Amygdala (tissue), 56 donors: ENCODE measurements at places on chromosomes 13 and 19.

GRCh38 chr19:11541238-11541637 is 2.6 kb downstream of the CNN1 start:
- DNase-seq: no peak

GRCh38 chr13:75091718-75092117 is 390.3 kb downstream of the TBC1D4 start:
- DNase-seq: no peak

GRCh38 chr19:51326216-51327065 is 15.0 kb downstream of the IGLON5 start:
- no peak for DNase-seq

GRCh38 chr13:34263681-34264080 is 445.7 kb downstream of the RFC3 start:
- DNase-seq: no peak

- DNase-seq: no peak
Observed at GRCh38 chr13:40113643-40114304, 458.3 kb downstream of the COG6 start.

DNA sequence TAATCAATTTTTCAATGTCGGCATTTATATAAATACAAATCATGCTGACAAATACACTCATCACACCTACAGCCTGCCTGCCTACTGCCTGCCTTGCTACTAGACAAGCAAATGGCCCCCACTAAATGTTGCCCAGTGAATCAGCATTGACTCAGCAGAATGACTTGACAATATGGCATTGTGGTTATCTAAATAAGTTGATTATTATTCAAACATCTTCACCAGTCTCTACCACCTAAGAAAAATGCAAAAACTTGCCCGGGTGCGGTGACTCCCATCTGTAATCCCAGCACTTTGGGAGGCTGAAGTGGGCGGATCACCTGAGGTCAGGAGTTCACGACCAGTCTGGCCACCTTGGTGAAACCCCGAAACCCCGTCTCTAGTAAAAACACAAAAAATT is 296.1 kb downstream of the PCDH9 start:
- no peak for DNase-seq

DNA sequence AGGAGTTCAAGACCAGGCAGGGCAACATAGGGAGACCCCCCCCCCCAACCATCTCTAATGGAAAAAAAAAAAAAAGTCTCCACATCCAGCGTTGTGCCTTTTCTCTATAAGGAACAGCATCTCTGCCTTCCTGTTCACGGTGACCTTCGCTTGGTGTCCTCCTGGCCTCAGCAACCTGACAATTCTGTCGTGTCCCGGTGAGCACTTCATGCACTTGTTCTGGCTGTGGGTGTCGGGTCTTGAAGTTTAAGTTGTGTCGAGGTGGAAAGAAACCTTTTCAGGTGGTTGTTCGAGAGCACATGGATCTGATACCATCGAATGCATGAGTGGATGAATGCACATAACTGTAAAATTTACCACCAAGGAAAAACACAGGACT is 594 bp downstream of the ZNF559 start:
- DNase-seq: no peak

GRCh38 chr13:95470574-95471366 is 81.8 kb upstream of the CLDN10 start:
- no peak for DNase-seq

DNA sequence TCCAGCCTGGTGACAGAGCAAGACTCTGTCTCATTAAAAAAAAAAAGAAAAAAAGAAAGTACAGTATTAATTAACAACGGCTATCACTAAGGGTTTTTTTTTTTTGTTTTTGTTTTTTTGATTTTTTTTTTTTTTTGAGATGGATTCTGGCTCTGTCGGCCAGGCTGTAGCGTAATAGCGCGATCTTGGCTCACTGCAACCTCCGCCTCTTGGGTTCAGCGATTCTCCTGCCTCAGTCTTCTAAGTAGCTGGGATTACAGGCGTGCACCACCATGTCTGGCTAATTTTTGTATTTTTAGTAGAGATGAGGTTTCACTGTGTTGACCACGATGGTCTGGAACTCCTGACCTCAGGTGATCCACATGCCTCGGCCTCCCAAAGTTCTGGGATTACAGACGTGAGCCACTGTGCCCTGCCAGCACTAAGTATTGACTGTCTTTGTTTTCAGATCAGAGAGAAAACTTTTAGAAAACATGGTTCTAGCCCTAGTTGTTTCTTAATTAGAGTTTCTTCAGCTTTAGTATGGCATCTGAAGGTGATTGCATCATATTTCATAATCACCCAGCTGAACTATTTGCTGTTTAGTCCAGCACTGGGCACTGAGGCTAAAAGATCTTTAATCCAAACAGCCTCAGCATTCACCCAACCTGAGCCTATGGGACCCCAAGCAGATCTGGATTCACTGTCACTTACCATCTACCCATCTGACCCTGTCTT is 2.7 kb upstream of the GATAD2A start:
- no peak for DNase-seq

DNA sequence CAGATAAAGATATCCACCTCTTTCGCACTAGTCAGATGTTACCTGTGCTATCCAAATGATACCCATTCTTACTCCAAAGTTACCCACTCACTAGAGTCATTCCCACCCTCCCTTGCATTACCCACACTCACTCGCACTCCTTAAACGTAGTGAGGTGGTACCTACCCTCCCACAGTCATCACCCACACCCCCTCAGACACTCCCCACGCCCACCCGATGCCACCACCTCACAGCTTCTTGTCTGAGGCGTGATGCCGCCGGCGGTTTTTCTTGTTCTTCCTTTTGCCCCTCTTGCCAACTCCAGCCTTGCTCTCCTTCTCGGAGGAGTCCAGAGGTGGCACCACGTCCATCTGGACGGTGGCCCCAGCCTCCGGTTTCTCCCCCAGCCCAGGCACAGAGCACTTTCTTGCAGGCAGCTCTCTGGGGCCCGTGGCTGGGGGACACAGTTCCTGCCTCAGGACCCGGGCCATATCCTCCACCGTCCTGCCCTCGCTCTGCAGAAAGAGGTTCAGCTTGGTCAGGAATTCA is 1.2 kb downstream of the PNMA8C start:
- DNase-seq: no peak

DNA sequence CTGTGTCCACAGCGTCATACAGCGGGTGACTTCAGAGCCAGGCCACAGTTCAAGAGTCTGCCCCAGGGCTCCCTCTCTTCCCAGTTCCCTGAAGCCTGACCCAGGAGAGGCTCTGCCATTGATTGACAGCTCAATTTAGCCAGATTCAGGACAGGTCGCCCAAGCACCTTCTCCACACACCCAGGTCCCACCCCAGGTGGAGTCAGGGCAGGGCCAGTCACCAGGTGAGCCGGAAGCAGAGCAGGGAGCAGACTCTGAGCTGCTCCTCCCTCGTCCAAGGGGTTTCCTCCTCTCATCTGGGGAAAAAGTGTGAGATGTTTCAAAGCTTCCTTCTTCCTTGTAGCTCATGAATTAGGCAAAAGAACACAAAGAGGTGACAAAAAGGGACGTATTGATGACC is 5.6 kb downstream of the CEACAM7 start:
- DNase-seq: no peak

GRCh38 chr13:53041968-53042516 is 13.4 kb downstream of the OLFM4 start:
- DNase-seq: no peak

- no peak for DNase-seq
Observed at GRCh38 chr13:23586336-23586735, 16.1 kb downstream of the TNFRSF19 start.

DNA sequence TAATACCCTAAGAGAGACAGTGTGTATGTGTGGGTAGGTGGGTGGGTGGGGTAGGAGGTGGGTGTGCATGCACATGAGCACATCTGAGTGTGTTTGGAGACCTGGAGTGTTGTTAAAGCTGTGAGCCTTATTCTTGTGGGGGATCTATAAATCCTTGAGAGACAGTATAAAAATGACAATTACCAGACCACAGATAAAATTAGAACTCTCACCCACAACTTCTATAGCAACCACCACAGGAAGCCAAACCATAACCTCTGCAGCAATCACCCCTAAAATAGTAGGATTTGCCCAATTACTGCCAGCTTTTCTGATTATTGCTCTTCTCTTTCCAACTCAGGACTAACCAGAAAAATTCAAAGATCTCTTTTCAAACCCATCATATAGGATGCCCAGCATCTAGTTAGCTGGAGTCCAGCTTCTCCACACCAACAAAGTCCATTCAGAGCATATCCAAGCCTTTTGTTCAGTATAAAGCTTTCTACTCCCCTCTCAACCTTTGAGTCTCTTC is 93.4 kb upstream of the SLITRK1 start:
- DNase-seq: no peak

GRCh38 chr13:97976610-97977521 is 23.4 kb downstream of the IPO5 start:
- no peak for DNase-seq

DNA sequence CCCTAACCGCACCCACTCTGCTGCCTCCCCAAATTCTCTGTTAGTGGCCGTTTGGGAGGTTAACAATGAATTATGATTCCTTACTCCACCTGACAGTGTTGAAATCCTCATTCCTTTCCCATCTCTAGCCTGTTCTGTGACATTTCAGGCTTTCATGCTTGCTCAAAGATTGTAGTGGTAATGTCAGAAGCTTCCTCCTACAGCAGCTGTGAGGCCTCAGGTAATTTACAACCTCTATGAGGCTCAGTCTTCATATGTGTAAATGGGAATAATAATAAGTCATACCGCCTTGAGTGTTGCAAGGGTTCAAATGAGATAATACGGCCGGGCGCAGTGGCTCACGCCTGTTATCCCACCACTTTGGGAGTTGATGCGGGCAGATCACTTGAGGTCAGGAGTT is 977 bp upstream of the SLC1A5 start:
- no peak for DNase-seq

GRCh38 chr19:12261554-12261953 is 33.1 kb downstream of the ZNF44 start:
- no peak for DNase-seq

GRCh38 chr19:48480558-48481500 is 11.7 kb downstream of the CYTH2 start:
- peak; percentile 44 for DNase-seq

DNA sequence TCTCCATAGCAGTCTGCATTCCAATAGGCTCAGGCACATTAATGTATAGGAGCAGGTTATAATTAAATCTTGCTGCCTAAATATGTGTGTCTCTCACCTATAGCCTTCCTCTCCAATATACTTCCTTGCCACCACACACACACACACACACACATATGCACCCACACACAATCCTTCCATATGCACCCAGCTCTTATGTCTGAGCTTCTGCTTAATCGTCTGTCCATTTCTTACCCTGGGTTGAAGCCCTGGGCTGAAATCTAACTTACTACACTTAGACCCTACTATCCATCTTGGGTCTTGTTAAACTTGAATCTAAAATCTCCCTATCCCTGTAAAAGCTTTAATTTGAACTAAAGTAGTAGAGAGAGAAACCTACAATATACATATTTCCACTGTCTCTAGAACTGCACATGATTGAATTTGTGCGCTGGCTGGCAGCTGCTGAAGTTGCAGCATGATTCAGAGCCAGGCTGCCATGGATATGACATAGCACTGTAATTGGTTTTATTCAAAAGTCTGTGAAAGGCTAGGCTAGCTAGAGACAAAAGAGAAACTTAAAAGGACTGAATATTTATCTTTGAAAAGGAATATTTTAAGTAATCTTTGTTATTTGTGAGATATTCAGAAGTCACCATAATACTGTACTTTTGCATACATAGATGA is 25.7 kb upstream of the FREM2 start:
- no peak for DNase-seq

DNA sequence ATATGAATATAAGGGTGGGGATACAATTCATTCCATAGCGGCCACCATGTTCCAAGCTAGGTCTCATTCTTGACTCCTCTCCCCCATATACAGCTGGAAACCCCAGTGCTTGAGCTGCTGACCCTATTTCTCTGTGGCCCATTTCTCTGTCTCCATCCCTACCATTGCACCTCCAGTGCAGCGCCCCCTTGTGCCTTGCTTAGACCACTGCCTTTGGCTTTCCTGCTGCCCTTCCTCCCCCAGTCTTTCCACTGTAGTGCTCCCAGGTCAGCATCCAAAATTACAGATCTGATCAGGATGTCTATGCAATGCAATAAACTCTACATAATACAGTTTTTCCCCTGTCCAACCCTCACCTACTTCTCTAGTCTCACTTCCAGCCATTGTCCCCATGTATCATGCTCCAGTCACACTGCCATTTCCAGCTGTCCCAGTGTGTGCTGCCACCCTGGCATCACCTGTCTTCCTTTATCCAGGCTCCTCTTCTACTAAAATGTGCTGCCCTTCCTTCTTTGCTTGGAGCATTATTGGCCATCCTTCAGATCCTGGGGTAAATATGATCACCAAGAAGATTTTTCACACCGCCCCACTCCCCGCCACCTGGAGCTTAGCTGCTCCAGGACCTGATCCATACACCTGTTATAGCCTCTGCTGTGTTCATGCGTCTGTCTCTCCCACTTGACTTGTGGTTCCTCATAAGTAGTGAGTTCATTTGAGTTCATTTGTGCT is 199.4 kb upstream of the IPO5 start:
- no peak for DNase-seq

GRCh38 chr19:28706693-28707092 is 506.3 kb downstream of the UQCRFS1 start:
- no peak for DNase-seq
